AML-193 (cell line): ENCODE measurements at places on chromosomes 5 and 9.

- DNase-seq: peak; percentile 87
These were observed 43.4 kb upstream of the EXOC3 start for GRCh38 chr5:399296-400281.

DNA sequence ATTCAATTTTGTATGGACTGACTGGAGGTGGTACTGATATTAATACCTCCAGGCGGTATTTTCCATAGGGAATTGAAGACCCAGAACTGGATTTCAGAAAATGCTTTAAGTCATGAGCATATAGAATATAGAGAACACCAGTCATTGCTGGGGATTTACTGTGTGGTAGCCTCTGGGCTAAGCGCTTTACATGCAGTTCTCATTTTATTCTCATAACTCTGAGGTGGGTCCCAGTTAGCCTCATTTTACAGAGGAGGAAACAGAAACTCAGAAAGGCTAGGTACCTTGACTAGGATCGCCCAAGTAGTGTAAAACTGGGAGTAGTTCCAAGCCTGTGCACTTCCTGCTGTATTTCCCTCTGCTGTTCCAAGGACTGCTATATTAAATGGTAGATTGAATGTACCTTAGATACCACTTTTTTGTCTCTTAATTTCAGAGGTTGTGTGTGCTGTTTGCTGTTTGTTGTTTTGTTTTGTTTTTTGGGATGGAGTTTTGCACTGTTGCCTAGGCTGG is 13.8 kb downstream of the SLC44A1 start:
- DNase-seq: no peak

DNA sequence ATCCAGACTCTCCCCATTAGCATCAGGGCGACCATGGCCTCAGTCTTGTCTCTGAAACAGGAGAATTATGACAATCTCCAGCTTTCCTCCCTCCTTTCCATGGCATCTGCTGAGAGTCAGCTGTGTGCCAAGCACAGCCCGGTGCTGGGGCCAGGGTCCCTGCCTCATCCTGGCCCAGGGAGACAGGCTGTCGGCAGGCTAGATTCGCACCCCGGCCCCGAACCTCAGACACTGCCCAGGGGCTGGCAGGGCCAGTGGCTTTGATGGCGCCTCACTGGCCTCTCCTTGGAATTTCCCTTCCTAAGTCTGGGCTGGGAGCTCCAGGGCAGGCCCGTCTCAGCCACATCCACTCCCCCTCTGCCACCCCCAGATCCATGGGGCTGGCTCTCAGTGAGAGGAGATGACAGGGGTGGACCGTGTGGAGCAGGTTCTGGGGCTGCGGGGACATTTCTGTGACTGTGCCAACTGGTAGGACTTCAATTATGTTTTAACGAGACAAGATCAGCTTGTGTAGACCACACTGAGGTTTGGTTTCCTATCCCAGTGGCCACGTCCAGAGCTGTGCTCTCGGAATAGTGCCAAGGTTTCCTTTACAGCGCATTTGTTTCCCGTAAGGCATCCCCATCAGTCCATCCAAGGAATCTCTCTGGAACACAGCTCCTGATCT is 15.5 kb downstream of the FAM163B start:
- no peak for DNase-seq

- peak; percentile 64 for DNase-seq
These were observed 246.5 kb downstream of the PCSK5 start for GRCh38 chr9:76136986-76137385.

DNA sequence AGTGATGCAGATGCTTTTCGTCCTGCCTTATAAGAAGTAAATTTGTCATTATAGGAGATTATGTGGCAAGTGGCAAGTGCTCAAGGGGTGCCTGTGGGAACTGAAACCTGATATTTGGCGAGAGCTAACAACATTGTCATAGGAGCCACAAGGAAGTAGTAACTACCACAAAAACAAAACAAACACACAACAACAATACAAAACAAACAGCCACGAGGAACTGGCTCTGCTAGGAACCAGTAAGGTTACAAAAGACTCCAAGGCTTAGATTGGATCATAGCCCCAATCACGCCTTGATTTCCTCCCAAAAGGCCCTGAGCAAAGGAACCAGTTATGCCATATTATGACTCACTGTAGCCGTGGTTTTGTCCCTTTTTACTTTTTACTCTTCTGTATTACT is 1045.2 kb downstream of the CDH12 start:
- no peak for DNase-seq

DNA sequence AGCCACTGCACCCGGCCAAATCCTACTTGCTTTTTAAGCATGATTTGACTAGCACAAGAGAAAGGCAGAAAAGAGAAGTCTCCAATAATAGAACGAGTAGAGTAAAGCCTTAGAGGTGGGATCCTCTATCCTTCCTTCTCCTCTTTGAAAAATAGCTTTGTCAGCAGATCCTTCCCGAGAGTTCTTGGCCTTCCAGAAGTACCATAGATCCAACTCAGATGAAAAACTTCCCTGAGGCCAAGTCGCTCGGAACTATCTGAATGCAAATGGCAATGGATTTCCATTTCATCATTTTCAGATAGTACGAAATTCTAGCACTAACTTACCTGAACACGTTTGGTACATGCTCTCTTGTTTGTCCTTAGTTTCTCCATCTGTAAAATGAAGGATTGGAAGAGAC is 52.0 kb upstream of the SLIT3 start:
- DNase-seq: no peak
